Amygdala (tissue), 56 donors: ENCODE measurements at places on chromosomes 13 and 19.

GRCh38 chr19:32448026-32448425, 42.5 kb downstream of the DPY19L3 start:
- no peak for DNase-seq

- DNase-seq: no peak
These were observed 6.3 kb upstream of the RFX1 start for GRCh38 chr19:14012378-14012915.

DNA sequence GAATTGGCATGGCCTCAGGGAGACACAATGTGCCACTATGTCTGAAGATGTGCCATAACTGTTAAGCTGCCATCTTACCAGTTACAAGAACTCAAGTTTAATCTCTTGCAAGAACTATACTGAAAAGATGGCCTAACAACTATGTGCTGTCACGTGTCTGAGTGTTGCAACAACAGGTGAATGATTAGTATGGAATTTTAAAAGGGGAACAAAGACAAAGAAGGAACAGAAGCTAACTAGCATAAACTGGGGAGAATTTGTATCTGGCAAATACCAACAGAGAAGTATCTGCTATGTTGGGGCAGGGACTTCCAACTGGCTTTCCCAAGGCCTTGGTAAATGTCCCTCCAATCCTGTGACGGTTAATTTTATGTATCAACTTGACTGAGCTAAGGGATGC, 11.5 kb upstream of the ACOD1 start:
- no peak for DNase-seq

- DNase-seq: no peak
These were observed 679.0 kb downstream of the PCDH9 start for GRCh38 chr13:66551128-66551527.

GRCh38 chr13:89270736-89271135, 1599.6 kb downstream of the SLITRK5 start:
- no peak for DNase-seq

DNA sequence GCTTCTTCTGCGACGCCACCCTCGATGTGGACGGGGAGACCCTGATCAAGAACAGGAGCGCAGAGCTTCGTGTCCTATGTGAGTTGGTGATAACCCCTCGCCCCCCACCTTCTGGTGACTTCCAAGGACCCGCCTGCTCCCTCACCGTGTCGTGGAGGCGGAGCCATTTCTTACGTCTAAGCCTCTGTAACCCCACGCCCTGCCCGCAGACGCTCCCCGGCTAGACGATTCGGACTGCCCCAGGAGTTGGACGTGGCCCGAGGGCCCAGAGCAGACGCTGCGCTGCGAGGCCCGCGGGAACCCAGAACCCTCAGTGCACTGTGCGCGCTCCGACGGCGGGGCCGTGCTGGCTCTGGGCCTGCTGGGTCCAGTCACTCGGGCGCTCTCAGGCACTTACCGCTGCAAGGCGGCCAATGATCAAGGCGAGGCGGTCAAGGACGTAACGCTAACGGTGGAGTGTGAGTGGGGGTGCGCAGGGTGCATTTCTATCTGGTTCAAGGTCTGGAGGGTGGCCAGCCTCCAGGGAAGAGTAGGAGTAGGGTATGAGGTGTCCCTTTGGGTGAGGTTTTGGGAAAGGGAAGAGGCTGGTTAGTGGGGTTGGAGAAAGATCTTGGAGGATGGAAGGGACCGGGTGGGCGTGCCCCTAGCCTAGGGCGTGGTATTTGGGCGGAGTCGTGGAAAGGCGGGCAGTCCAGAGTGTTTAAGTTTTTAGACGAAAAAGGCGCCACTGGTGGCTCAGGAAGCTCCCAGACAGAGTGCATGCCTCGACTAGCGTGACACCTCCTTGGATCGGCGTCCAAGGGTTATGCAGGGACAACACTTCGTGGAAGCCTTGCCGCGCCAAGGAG, 3.3 kb downstream of the ICAM5 start:
- DNase-seq: no peak

DNA sequence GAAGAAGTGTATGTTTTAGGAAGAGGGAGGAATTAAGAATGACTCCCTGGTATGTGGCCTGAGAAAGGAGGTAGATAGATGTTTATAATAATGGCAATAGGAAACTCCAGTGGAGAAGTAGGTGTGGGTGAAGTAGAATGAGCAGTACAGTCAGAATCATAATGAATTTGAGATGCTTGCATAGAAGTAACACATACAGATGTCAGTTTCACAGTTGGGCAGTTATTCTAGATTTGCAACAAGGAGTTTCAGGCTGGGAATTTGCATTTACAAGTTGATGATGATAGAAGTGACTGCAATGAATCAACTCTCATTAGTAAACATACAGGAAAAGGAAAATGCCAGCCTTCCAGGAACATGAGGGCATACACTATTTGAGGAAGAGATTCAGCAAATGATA, 149.0 kb downstream of the SLITRK1 start:
- DNase-seq: no peak

GRCh38 chr19:51779181-51779580, 15.8 kb upstream of the FPR3 start:
- DNase-seq: no peak

GRCh38 chr19:46656541-46656940, 4.4 kb downstream of the DACT3 start:
- DNase-seq: no peak

DNA sequence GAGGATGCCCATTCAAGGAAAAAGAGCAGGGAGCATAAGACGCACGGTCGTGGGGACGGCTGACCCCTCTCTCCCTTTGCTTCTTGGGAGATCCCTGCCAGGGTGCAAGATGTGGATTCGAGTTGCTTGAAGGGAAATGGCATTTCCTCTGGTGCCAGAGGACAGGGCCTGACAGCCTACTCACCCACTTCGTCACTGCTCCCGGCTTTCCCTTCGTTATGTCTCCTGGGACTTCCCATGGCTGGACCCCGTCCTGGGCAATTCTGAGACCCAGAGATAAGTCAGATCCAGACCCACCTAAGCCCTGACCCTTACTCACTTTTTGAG, 1.2 kb downstream of the TBC1D17 start:
- no peak for DNase-seq

- DNase-seq: no peak
These were observed 3.3 kb downstream of the OR10H1 start for GRCh38 chr19:15812060-15812722.

- DNase-seq: no peak
These were observed 6.3 kb downstream of the SYDE1 start for GRCh38 chr19:15113245-15114152.
